ENCODE measurements at places on chromosomes 1 and 21.

- DNase-seq, result peak; percentile 86
Measured at GRCh38 chr1:91736715-91737615, 149.0 kb downstream of the TGFBR3 start.

DNA sequence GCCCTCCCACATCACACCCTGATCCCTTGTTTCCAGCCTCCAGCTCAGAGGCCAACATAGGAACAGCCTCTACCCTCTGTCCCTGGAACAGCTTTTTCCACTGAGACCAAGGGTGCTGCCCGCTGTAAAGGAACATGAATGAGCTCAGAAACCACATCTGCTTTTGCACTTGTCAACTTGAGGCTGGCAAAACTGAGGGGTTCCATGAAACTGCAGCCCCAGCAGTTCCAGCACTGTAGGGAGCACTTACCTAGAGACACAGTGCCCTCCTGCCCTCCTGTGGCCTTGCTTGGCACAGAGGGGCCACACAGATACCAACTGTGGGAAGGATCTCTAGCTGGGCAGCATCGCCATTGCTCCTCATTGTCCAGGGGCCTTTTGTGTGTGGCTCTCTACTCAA, 51.7 kb downstream of the ITPKB start:
- no peak for DNase-seq

DNA sequence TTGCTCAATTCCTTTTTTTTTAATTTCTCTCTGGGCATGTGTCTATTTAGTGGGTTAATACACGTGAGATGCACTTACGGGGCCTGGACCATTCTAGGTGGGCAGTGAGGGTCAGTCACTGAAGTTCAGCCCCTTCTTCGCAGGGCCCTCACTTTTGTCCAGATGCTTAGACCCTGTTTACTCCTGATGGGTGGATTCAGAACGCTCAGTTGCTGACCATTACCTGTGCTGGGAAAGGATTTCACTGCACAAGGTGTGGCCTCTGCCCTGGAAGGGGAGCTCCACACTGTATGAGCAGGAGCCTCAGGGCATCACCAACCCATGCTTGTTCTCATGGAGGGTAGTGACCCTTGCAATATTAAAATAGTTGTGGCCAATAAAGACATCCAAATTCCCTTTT, 4.5 kb downstream of the PRAMEF12 start:
- no peak for DNase-seq

GRCh38 chr1:58304346-58304975, 242.1 kb downstream of the OMA1 start:
- no peak for DNase-seq

GRCh38 chr1:225762444-225762843, 15.2 kb upstream of the SRP9 start:
- peak; percentile 58 for DNase-seq

DNA sequence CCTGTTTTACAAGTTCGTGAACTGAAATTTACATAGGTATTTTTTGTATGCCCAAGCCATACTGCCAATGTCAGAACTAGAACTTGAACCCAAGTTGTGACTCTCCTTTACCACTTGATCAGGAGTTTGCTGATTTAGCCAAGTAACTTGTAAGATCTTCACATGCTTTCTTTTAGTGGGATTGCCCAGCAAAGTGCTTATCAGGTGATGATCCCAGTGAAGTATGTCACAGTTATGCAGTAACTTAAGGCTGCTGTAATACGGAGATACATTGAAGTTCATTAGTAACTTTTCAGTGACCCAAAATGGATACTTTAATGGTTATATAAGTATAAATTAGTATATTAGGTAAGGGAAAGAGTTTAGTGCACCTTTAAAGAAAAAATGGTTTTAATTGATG, 3.8 kb downstream of the SRSF11 start:
- no peak for DNase-seq

GRCh38 chr1:162629651-162630050, 2.6 kb upstream of the DDR2 start:
- DNase-seq, result no peak

DNA sequence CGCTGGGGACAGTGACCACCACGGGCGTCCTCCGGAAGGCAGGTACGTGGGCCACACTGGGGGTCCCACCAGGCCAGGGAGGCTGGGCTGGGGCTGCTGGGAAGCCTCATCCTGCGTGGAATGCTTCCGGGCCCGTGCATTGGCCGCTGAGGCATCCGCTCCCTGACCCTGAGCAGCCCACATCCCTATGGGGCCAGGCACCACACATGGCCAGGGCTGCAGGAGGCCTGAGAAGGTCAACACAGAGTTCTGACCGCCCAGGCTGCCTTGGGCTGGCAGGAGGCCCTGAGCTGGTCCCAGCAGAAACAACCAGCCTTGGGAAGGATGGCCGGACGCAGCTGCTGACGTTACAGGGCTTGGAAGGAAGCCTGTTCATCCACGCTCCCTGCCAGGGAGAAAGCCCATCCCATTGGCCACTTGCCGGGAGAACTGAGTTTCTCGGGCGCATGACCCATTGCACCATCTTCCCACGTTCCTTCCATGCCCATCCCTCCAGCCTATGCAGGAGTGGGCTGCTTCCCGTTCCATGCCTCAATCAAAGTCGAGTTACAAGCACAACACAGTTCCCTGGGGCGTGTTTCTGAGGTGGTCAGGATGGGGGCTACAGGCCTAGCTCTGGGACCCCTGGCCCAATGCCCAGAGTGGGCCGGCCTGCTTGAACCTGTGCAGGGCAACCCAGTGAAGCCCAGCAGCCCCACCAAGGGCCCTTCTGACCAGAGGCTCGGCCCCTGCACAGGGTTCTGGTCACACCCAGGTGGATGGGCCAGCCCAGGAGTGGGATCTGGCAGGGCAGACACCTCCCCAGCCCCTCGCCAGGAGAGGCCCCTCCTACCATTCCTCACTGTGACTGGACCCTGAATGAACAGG, 31.7 kb downstream of the TRIM11 start:
- no peak for DNase-seq

- DNase-seq, result no peak
Measured at GRCh38 chr1:197173571-197174507, 27.4 kb upstream of the ASPM start.

DNA sequence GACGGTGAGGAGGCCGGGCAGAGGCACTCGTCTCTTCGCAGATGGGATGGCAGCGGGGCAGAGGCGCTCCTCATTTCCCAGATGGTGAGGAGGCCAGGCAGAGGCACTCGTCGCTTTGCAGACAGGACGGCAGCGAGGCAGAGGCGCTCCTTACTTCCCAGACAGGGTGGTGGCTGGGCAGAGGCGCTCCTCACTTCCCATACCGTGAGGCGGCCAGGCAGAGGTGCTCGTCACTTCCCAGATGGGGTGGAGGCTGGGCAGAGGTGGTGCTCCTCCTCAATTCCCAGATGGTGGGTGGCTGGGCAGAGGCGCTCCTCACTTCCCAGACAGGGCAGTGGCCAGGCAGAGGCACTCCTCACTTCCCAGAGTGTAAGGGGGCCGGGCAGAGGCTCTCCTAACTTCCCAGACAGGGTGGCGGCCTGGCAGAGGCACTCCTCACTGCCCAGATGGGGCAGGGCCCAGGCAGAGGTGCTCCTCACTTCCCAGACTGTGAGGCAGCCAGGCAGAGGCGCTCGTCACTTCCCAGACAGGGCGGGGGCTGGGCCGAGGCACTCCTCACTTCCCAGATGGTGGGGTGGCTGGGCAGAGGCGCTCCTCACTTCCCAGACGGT, 9.9 kb downstream of the TCHHL1 start:
- no peak for DNase-seq

GRCh38 chr1:34779526-34779925, 1.5 kb upstream of the GJB3 start:
- DNase-seq, result no peak

DNA sequence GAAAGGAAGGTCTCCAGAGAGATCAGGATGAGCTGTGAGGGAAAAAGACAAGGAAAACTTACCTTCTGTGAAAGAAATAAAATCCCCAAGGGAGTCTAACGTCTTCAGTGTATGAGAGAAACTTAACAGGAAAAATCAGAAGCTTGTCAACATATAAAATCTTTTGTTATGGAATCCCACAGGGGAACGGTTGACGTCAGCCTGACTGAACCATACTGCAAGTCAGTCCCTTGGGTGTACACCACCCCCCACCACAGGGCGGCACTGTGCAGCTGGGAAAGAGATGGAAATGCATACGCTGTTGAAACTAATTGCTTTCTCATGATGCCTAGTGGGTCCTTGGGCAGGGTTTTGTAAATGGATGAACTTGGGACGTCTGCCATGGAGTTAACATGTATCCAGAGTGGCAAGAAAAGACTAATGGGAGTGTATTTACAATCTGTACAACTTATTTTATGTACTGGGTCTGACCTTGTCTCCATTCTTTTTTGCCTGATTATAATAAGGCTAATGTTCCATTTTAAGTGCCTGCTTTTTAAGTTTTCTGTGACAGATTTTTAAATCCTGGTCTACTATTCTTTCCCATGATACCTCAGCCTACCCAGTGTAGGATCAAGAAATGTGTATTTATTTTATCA, 22.7 kb downstream of the UTP25 start:
- DNase-seq, result peak; percentile 72

- DNase-seq, result no peak
Measured at GRCh38 chr1:192978195-192978710, 80.9 kb downstream of the UCHL5 start.

- no peak for DNase-seq
Measured at GRCh38 chr21:40018871-40019475, 151.7 kb downstream of the PCP4 start.

GRCh38 chr21:43352568-43353281, 74.2 kb downstream of the SIK1 start:
- no peak for DNase-seq

GRCh38 chr1:93672069-93672468, 9.6 kb downstream of the BCAR3 start:
- DNase-seq, result no peak

- DNase-seq, result no peak
Measured at GRCh38 chr1:61386770-61387169, 304.4 kb downstream of the NFIA start.

DNA sequence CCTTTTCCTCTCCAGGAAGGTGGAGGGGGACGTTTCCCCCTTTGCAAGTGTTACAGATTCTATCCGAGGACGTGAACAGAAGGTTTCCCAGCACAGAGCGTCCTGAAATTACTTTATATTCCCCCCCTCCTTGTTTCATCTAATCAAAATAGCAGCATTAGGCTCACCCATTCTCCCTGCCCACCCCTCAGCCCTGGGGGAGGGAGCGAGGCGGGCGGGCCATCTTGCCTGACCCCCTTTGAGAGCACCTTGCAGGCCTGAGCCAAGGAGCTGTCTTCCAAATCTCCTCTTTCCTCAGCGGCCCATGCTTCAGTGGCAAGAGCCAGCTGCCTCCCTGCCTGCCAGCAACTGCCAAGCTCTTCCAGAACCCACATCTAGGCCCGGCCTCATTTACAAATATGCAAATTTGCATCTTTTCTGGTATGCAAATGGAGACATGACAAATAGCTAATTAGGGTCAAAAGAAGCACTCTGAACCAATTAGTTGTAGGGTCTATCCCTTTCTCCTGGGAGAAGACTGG, 69.1 kb upstream of the POU3F1 start:
- DNase-seq, result no peak

DNA sequence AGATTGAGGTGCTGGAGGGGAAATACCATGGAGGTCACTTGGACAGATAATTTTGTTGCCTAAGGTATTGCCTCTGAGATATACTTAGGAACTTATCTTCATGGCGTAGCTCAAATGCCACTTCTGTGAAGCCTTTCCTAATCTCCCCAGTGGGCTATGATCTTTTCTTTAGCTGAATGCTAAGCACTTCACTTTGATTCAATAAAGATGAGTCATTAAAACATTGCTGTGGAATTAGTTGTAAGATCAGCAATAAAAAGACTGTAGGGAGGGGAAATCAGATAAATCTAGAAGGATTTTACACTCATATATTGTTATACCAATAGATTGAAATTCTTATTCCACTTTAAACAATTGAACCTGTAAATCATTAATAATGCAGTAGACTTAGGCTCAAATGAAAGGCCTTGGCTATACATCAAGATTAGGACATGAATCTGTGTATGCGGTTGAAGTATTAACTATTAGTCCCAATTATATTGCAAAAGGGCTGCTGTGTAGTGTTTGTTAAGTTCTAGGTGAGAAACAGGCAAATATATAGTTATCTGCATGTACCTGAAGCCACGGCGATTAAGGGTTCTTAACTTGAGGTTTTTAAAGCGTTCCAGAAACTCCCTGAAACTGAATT, 19.2 kb upstream of the MAGOH start:
- no peak for DNase-seq

GRCh38 chr1:48931506-48932192, 155.0 kb upstream of the BEND5 start:
- peak; percentile 55 for DNase-seq

- no peak for DNase-seq
Measured at GRCh38 chr1:116544588-116545358, 26.1 kb downstream of the CD58 start.

DNA sequence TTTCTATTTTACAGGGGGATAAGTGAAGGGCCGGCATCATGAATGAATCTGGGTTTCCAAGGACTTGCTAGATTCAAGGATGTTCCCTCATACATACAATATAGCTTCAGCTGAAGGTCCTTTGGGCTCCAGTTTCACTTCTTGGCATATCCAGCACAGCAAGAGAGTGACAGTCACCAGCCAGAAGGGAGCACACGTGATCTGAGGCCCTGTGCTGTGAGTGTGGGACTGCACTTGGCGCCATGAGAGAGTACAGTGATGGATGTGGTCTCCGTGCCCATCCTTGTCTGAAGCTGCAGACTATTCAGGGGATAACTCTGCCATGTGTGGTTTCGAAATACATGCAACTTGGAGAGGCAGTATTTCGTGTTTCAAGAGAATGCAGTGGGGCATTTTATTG, 159.7 kb upstream of the DSCAM start:
- DNase-seq, result no peak

DNA sequence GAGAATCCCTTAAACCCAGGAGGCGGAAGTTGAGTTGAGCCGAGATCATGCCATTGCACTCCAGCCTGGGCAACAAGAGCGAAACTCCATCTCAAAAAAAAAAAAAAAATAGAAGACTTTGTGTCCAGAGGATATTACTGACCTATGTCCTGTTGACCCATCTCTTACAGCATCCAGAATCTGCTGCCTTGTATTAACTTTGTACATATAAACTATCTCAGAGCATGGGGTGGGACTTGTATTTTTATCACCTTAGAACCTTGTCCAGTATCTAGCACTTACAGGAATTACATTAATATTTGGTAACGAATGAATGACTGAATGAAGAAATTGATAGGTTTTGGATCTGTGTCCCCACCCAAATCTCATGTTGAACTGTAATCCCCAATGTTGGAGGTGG, 117.8 kb downstream of the TGFBR3 start:
- DNase-seq, result no peak

- no peak for DNase-seq
Measured at GRCh38 chr1:69700770-69701169, 133.0 kb downstream of the LRRC7 start.

GRCh38 chr1:55690366-55690765, 475.2 kb upstream of the USP24 start:
- no peak for DNase-seq

GRCh38 chr1:53121319-53122172, 20.9 kb downstream of the SLC1A7 start:
- DNase-seq, result peak; percentile 86

DNA sequence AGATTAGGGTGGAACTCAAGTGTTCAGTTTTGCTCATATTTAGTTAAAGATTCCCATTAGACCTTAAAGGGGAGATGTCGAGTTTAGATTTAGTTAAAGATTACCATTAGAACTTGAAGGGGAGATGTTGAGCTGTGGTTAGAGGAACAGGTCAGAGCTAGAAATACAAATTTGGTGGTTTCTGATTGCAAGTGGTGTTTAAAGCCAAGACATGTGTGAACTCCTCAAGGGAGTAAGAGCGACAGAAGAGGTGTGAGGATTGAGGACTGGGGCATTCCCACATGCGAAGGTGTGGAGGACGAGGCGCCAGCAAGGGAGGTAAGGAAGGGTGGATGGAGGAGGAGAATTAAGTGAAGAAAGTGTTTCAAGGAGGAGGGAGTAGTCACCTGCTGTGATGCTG, 168.6 kb downstream of the IER5 start:
- no peak for DNase-seq
